Effector memory CD4-positive, alpha-beta T cell (primary cell): ENCODE measurements at places on chromosomes 13 and 19.

- DNase-seq: no peak
Measured at GRCh38 chr19:13978351-13979243, 26.3 kb downstream of the DCAF15 start.

- DNase-seq: no peak
Measured at GRCh38 chr19:10567656-10568055, 1.1 kb downstream of the CDKN2D start.

DNA sequence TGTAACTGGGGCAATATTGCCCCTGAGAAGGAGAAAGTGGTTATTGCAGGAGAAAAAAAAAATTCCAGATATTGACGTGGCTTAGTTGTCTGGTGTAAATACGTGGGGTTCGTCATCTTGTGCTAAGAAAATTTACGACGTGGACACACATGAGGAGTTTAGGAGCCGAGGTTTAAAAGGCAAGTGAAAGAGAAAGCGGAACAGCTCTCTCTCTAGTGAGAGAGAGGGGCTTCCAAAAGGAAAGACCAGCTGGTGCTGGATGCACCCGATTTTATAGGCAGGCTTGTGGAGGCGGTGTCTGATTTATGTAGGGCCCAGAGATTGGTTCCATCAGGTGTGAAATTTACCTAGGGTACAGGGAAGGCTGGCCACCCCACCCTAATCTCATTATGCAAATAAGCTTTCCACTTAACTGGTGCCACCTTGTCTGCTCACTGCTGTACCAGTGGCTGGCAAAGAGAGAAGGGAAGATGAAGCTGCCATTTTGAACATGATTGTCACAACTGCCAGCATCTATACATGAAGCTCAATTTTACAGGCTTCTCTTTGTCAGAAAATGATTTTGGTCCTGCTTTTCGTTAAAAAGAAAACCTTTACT, 845.1 kb downstream of the DACH1 start:
- DNase-seq: no peak

GRCh38 chr13:95536632-95537241, 15.8 kb upstream of the CLDN10 start:
- no peak for DNase-seq

GRCh38 chr13:52969373-52969772, 59.2 kb upstream of the OLFM4 start:
- DNase-seq: no peak

DNA sequence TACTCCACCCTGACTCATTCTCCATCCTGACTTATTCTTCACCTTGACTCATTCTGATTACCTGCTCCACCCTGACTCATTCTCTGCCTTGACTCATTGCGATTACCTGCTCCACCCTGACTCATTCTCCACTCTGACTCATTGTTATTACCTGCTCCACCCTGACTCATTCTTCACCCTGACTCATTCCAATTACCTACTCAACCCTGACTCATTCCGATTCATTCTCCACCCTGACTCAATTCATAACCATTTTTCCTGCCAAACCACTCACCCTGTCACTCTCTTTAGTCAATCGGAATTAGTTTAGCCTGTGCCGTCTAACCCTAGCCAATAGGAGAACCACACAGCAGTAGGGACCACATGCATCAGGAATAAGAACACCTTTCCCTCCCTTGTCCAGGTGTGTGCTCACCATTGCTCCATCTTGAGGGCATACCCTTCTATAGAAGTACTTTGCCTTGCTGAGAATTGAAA, 1227.4 kb upstream of the PCDH20 start:
- DNase-seq: no peak

GRCh38 chr19:10646456-10647159, 7.5 kb upstream of the ILF3 start:
- no peak for DNase-seq

DNA sequence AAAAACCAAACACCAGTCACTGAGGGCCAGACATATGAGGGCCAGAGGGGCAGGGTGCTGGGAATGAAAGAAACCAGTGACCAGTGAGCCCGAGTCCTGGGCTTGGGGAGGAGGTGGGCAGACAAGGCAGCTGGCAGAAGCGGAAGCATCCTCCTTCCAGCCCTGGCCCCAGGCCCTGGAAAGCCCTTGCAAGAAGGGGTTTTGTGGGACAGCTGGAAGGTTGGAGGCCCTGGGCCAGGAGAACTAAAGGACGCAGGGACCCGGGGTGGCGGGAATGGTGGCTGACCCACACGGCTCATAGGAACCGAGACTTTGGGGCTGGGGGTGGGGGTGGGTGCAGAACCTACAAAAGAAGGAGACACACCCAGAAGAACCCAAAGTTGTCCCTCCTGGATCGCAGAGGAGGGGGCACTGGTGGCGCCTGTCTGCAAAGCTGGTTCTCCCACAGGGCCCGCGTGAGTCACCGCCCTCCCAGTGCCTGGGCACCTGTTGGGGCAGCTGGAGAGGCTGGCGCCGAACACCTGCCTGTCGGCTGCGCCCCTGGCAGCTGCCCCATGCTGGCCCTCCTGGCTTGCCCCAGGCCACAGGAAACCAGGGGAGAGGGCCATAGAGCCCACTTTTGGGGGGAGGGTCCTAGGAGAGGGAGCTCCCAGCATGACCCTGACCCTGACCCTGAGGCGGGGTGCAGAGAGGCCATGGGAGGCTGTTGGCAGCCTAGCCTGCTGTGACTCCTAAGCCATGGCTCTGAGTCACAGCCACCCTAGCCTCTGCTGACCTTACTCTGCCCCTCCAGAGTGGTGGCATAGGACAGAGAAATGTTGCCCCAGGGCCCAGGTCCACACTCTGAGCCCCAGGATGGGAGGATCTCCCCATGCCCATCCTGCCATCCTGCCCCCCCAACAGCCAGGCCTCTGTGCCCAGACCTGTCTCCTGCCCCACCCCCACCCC, 802 bp downstream of the DMPK start:
- DNase-seq: no peak
